AG09319 (cell line): ENCODE measurements at places on chromosomes 6 and 20.
A peak's percentile ranks its signal among the peaks of the same experiment; 100 is the strongest.

GRCh38 chr6:43644940-43645612 lies at the start of gene RSPH9:
Gene RSPH9 (plus strand): TSS chr6:43645036. CDS start chr6:43645099, 63 bp downstream.
- DNase-seq = no peak

DNA sequence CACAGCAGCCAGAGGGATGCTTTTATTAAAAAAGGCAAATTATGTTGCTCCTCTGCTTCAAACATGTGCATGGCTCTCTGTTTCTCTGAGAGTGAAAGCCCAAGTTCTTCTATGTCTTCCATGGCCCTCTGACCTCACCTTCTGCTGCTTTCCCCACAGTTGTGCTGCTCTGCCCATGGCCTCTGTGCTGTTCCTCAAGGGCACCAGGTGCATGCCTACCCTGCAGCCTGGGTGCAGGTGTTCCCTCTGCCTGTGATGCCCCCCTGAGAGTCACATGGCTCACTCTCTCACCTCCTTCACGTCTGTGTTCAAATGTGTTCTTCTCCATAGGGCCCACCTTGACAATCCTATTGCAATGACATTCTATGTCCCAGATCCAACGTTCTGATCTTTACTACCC lies 477.0 kb upstream of the CHD6 start:
- no peak for DNase-seq

- no peak for DNase-seq
These were observed 10.8 kb upstream of the ZBTB24 start for GRCh38 chr6:109493865-109494264.

DNA sequence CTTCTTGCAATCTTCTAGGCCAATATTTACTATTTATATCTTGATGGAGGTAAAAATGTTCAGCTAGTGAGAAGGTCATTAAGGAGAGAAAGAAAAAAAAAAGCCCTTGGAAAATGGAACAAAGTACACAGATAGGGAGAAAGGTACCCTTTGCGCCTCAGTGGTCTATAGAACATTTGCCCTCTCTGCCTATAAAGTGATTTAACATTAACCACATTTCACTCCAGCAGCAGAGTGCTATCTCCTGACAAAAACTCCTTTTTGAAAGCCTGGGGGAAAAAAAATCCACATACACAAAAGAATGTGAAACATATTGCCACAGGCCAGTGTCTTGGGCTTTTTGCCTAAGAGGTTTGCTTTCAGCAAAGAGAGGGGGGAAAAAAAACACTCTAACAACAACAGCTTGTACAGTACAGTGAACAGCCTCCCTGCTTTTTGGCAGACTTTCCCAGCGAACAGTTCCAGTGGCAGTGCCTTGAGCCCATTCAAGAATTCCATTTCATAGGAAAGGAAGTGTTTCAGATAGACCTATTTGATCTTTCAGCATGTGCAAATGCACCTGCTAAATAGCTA lies 695 bp downstream of the ARHGAP18 start:
- DNase-seq = peak; percentile 40

DNA sequence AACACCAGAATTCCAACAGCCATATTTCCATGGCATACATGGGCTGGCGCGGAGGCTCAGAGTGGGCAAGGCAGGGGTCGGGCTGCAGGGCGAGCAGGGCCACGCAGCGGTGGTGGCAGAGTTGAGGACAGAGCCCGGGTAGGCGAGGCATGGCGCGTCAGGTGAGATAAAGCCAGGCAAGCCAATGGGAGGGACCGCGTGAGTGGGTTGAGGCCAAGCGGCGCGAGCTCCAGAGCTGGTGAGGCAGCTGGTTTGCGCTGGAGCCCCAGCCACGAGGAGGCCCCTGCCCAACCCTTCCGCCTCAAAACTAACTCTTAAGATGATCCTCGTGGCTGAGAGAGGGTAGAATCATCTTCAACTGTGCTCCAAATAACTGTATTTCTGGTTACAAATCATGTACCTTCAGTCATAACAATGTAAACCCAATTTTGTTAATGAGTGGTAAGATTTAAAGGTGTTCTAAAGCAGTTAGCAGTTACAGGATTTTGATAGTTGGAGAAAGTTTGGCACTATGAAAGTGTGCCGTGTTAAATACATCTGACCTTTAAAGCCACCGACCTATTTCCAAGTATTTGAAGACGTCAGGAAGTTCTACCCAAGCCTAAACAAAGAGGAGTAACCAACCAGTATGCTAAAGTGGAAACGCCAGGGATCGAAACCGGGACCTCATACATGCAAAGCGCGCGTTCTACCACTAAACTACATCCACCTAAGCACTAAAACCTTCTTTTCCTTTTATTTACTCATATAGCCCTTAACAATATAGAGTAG lies 107.9 kb downstream of the GPX5 start:
- no peak for DNase-seq

GRCh38 chr6:131460614-131461000 lies 112.4 kb upstream of the ARG1 start:
- no peak for DNase-seq

- no peak for DNase-seq
These were observed 35.1 kb downstream of the MGME1 start for GRCh38 chr20:18003897-18004296.

DNA sequence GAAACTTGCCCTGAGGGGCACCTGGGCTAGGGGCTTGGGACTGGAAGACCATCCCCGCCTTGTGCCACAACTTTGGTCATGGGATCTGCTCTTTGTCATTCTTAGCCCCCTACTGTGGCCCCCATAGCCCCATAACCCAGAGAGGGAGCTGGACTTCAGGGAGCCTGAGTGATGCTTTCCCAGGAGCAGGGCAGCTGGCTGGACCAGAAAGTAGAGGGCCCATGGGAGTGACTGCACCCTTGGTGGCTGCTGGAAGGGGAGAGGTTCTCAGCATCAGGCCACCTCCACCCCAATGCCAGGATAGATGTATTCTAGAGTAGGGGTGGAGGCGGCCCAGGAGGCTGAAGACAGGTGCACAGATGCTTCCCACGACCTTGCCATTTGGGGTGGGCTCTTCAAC lies 5.8 kb upstream of the FAM83D start:
- no peak for DNase-seq

- no peak for DNase-seq
These were observed 137.9 kb downstream of the DLL1 start for GRCh38 chr6:170152989-170153388.

DNA sequence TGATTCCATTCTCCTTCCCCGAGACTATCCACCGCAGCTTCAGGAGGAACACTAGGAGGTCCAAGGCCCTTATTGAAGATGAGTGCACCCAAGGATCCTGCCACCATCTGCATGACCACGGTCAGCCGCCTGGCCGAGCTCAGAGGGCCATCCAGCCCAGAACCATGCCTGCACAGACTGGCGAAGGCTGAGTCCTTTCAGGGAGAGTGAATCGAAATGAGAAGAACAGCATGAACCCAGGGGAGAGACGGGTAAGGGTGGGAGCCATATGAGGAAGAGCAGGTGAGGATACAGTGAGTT lies 26.3 kb downstream of the SERPINB6 start:
- DNase-seq = no peak

GRCh38 chr6:70666706-70667105 lies 977 bp upstream of the SMAP1 start:
- no peak for DNase-seq

DNA sequence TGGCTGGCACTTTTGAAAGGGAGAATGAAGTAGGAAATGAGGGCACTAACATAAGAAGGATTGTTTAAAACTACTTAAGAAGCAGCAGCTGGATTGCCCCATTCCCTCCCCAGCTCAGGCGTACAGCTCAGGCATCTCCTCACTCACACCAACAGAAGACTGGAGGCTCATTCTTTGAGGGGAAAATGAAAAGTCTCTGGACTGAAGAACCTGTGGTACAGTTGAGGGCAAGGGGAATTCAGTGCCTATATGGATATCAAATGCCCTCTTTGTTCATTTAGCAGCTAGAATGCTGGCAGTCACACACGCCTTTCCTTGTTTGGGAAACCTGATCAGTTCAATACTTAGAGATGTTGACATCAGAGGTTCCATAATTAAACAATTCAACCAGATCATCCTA lies 502.1 kb upstream of the SOX4 start:
- no peak for DNase-seq

GRCh38 chr6:88163616-88164015 lies 2.5 kb downstream of the CNR1 start:
- DNase-seq = no peak

- no peak for DNase-seq
These were observed 3.0 kb upstream of the LAMA4 start for GRCh38 chr6:112257178-112257855.

- no peak for DNase-seq
These were observed 428.7 kb upstream of the SOX4 start for GRCh38 chr6:21164768-21165326.

- DNase-seq = no peak
These were observed 23.6 kb downstream of the FOXO3 start for GRCh38 chr6:108584323-108584722.

- no peak for DNase-seq
These were observed 21.5 kb upstream of the TAF4 start for GRCh38 chr20:62087227-62087626.

DNA sequence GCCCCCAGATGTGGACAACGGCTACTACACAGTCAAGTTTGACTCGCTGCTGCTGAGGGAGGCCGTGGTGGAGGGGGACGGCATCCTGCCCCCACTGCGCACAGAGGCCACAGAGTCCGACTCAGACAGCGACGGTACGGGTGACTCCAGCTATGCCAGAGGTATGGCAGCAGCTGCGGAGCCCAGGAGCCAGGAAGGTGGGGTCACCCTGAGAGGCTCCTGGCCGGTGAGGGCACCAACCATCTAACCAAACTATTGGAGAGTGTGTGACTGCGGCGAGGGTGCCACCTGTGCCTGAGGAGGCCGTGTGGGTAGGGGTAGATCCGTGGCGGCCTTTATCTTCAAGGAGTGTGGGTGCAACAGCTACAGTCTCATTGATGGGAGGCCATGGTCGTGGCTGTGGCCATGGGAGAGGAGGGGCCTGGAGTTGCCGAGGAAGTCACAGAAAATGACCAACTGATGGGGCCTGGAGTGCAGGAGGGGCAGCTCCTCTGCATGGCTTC lies 2.8 kb upstream of the LIME1 start:
- DNase-seq = no peak

DNA sequence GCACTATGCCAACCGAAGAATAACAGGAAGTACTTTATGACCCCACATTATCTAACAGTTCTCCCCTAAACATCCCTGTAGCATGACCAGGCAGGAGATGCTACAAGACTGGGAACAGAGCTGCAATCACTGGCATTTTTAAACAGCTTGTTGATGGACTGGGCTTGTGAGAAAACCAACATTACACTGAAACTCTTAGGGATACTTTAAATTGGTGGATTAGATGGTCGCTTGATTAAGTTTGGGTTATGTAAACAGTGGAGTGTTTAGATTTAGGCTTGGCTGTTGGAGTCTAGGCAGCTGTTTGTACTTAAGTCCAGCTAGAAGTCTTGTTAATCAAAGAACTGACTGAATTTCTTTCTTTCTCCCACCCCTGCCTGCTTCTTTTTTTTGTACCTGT lies 234.1 kb upstream of the BMP2 start:
- DNase-seq = peak; percentile 77

DNA sequence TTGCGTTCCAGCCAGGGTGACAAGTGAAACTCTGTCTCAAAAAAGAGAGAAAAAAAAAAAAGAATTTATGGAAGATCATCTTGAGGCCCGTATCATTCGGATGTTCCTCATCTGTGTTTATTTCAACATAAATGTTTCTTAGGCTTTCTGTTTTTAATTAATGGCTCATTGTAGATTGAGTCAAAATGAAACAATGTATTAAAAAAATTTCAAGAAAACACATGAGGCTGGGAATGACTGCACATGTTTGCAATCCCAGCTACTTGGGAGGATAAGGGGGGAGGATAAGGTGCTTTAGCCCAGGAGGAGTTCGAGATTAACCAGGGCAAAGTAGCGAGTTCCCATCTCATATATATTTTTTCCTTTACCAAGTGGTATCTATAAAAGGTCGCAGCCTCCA lies 47.3 kb downstream of the ITCH start:
- peak; percentile 49 for DNase-seq

DNA sequence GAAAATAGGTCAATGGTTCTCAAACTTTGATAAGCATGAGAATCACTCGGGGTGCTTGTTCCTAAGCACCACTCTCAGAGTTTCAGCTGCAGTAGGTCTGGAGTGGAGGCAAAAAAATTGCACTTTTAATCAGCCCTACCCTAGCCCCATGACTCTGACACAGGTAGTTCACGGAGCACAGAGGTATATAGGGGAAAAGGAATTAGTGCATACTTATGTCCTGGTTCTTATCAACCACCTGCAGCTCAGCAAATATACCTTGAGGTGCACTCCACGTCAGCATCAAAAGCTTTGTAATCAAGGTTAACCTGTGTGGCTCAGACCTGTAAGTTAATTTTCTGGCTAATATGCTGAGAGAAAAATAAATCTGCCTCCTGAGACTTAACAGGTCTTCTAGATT lies 138.8 kb upstream of the HMGN3 start:
- DNase-seq = no peak

GRCh38 chr6:73675466-73676098 lies 20.4 kb upstream of the CD109 start:
- DNase-seq = peak; percentile 32

DNA sequence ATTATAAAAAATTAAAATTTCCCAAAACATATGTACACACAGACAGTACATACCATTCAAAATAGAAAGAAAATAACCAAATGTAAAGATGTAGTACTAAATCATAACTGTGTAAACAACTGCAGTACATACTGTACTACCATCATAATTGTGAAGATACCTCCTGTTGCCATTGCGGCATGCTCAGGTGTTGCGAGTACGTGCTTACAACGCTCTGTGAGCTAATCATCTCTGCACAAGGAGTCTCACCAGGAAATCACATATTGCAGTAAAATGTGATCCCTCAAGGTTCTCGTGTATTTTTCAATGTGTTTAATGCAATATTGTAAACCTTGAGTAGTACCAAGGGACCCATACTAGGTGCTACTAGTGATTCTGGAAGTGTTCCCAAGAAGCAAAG lies 22.9 kb downstream of the ASIP start:
- DNase-seq = no peak

- no peak for DNase-seq
These were observed 93.7 kb upstream of the SCGN start for GRCh38 chr6:25558155-25558817.

DNA sequence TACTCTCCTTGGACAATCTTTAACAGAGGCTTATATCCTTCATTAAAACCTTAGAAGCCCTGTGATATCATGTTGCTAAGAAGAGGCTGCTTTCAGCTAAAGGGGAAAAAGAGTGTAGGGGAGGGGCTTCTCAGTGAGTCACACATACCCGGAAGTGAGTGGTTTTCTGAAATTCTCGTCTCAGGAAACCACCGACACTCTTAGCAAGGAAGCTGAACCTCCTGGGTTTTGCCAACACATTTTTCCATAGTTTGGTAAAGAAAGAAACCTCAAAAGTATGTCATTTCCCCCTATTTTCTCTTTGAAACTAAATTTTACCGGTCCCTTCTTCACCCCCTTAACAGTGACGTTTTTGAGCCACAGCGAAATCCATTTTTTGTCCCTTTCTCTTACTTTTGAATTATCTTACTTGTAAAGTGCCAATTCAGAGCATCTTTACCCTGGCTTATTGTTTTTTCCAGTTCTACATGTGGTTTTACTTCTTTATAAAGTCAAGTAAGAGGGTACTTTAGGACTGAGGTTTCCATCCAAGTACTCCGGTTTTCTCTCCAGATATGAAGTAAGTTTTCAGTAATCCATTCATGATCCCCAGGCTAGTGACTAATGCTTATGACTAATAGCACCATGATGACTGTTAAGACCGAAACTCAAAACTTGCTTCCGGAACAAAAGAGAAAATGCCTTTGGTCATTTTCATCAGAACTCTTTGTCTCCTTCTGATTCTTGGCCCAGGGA lies 219.3 kb downstream of the ARHGAP18 start:
- peak; percentile 86 for DNase-seq

GRCh38 chr20:47524015-47524784 lies 22.5 kb downstream of the NCOA3 start:
- DNase-seq = no peak

- peak; percentile 45 for DNase-seq
These were observed 1.7 kb downstream of the POPDC3 start for GRCh38 chr6:105178110-105178509.
